ENCODE measurements at places on chromosomes 3 and 15.

GRCh38 chr3:80993241-80993945 lies 768.1 kb downstream of the GBE1 start:
- DNase-seq: no peak

DNA sequence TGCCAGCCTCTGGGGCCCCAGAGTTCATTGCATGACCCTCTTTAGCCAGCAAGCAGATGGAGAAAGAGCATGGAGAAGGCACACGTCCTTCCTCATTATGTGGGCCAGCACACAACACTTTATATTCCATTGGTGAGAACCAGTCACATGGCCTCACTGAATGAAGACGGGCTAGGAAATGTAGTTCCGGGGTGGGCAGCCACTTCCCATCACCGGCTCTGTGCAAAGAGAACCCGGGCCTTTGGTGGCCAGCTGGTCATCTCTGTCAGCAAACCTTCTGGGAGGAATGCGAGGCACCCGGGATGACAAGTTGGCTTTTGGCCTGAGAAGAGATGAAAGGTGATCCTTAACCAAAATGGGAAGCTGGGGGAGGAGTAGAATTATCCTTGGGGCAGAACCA lies 90.2 kb upstream of the VGLL4 start:
- no peak for DNase-seq

GRCh38 chr3:64460877-64461276 lies 226.9 kb downstream of the ADAMTS9 start:
- peak; percentile 97 for DNase-seq

DNA sequence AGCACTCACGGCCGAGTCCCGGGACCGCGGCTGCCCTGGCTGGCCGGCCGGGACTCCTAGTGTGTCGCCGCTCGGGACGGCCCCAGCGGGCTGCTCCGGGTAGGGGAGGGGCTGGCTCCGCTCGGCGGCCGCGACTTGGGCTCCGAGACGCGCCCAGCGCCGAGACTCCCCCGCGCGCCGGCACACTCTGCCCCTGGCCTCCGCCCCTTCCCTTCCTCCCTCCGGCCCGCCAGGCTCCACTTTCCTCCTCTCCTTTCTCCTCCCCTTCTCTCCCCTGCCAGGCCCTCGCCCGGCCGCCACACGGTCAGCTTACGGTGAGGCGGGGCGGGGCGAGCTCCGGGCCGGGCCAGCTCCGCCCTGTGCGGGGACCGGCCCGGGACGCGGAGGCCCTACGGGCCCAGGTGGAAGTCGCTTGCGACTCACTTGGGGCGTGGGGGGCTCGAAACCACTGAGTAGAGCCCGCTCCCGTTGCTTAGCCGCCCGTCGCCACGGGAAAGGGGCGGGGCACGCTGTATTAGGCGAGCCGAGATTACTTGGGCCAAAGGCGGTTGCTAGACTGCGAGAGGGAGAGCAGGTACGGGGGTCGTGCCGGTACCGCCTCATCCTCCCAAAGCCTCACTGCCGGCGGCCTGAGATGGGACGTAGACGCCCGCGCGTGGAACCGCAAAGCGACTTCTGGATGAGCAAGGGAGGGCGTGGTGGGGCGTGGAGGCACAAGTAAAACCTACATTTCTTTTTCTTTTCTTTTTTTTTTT lies at the start of gene ITGB5:
ITGB5 (minus strand) TSS at position 189 of the 755 bp plus-strand sequence. CDS start 365 bp downstream, outside the sequence.
- DNase-seq: peak; percentile 78

DNA sequence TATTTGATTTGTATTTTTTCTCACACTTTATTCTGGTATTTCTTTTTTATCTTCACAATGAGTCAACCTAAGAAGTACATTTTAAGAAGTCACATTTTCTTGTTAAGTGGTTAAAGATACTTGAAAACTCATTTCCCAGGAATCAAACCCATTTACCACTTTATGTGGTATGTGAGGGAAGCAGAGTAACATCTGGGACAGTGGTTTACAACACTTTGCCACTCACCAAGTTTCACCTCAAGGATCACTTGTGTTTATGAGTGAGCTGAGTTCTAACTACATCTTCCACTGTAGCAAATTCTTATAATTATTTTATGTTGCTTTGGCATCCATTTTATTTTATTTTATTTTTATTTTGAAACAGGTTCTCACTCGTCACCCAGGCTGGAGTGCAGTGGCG lies 53.8 kb downstream of the IGSF11 start:
- no peak for DNase-seq

DNA sequence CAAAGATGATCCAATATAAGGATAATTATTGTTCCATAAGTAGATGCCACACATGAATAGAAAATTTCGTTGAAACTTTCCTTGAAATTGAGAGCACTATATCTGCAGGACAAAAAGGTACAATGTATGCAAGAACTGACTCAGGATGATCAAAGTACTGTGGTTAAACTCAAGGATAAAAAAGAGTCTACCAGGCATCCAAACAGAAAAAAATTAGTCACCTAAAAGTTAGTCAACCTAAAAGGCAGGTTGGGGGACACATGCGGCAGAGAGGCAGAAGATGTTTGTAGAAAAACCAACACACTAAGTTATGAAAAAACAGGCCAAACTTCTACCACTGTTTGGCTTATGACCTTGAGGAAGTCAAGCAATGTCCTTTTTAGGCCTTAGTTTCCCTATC lies 68.7 kb downstream of the GSK3B start:
- DNase-seq: no peak

- DNase-seq: no peak
These were observed 51.7 kb upstream of the TSPAN3 start for GRCh38 chr15:77122576-77122975.

- DNase-seq: no peak
These were observed 36.5 kb downstream of the SLC12A6 start for GRCh38 chr15:34301058-34301457.

GRCh38 chr3:78781351-78781750 lies 986.4 kb downstream of the ROBO1 start:
- no peak for DNase-seq

DNA sequence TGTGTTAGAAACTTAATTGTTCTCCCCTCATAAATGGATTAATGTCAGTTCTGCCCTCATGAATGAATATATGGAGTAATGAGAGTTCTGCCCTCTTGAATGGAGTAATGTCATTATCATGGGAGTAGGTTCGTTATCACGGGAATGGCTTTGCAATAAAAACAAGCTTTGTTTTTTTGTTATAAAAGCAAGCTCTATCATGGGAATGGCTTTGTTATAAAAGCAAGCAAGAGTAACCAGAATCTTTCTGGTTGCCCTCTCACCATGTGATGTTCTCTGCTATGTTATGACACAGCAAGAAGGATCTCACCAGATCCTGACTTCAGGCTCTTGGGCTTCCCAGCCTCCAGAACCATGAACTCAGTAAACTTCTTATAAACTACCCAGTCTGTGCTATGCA lies 38.4 kb upstream of the UBL7 start:
- DNase-seq: no peak

DNA sequence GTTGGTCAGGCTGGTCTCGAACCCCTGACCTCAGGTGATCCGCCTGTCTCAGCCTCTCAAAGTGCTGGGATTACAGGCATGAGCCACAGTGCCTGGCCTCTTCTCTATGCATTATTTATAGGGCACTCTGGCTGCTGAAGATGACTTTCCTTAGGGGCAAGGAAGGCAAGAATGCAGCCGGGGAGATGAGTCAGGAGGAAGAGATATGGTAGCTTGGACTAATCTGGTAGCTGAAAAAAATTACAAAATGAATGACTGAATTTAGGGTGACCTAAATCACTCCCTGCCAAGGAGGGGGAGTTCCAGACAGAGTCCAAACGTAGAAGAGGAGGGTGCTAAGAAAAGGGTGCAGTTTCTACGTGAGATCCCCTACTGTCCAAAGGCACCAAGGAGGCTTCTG lies 14.2 kb downstream of the RHCG start:
- no peak for DNase-seq

Data from fibroblast of skin of right biceps (primary cell).